ENCODE measurements at places on chromosomes 2 and 18. TPM values are rescaled to one million over a fixed set of nuclear protein-coding genes. Genes with fewer than 3 reads are reported as not detected.

TRIP12 gene
- 212 TPM for total RNA-seq

GKN1 gene
- total RNA-seq = not detected

RGPD4 gene
- not detected for total RNA-seq

TPO gene
- total RNA-seq = not detected
